Activated CD4-positive, alpha-beta T cell treated with anti-CD3 and anti-CD28 coated beads for 1 hour (primary cell): ENCODE measurements at places on chromosomes 6 and 20.

- no peak for DNase-seq
These were observed 99.9 kb downstream of the BANF2 start for GRCh38 chr20:17799575-17800227.

- DNase-seq = no peak
These were observed 51.2 kb upstream of the MARCKS start for GRCh38 chr6:113805811-113806495.

- DNase-seq = no peak
These were observed 332.6 kb downstream of the ADGRB3 start for GRCh38 chr6:68967549-68968300.

GRCh38 chr6:42774201-42774600 is 7.7 kb upstream of the BICRAL start:
- DNase-seq = no peak

GRCh38 chr6:139821676-139822223 is 447.3 kb upstream of the CITED2 start:
- no peak for DNase-seq

- no peak for DNase-seq
These were observed 396 bp downstream of the RNASET2 start for GRCh38 chr6:166955865-166956443.

DNA sequence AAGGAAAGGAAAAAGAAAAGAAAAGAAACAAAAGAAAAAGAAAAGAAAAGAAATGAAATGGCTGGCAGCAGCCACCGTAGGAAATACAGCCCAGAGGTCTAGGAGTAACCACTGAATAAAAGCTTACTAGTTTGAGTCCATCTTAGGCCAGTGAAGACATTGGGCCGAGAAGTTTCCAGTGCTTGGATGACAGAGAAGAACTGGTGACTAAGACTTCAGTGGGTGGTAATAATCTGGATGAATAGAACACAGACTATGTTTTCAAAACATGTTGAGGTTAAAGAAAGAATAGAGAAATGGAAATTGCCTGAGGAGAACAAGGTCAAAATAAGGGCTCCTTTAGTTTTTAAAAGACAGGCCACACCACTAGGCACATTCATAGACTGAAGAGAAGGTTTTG is 198.8 kb downstream of the ATXN1 start:
- DNase-seq = no peak
